ENCODE measurements at places on chromosomes 5 and 9.

DNA sequence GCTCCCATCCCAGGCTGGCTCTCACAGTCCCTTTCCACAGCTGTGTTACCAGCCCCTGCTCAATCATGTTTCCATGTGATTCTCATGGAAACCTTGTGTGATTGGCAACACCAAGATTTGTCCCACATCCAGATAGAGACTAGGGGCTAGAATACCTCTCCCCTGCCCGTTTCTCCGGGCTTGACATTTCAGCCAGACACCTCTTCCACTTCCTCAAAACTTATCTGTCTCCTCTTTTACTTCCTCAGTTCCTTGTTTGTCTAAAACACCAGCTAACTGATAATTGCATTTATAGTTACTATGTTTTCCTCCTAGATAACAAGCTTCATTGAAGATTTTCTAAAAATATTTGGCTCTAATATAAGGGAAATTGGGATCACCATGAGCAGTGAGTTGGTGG, 16.6 kb upstream of the KCNMB1 start:
- no peak for DNase-seq

GRCh38 chr5:150123542-150123941, 32.1 kb downstream of the PDGFRB start:
- DNase-seq = no peak

GRCh38 chr5:7087719-7088297, 308.1 kb upstream of the ADCY2 start:
- DNase-seq = no peak

DNA sequence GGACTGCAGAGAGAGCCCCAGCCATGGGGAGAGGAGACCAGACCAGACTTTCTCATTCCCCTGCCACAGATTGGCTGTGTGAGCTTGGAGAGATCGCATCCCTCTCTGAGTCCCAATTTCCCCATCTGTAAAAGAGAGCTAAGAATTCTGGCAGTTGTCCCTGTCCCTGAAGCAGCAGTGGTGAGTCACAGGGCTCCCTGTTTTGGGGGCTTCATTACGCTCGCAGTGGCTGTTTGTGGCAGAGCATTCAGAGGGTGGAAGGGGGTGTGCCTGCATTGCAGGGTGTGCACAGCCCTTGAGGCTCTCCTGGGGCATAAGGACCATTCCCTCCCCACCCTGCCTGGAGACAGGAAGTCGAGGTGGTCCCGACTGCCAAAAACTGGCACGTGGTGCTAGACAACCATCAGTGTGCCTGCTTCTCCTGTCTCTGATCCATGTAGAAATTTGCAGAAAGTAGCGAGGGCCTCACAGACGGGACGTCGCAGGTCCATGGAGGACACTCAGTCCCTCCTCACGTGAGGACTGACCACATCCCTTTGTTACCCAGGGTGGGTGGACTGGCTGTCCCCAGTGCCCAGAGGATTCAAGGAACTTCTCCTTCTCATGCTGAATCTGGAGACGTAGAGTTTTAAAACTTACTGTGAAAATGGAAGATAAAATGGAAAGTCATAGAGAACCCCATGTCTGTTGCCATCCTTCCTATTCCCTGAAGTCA, 35.3 kb downstream of the HRH2 start:
- no peak for DNase-seq

DNA sequence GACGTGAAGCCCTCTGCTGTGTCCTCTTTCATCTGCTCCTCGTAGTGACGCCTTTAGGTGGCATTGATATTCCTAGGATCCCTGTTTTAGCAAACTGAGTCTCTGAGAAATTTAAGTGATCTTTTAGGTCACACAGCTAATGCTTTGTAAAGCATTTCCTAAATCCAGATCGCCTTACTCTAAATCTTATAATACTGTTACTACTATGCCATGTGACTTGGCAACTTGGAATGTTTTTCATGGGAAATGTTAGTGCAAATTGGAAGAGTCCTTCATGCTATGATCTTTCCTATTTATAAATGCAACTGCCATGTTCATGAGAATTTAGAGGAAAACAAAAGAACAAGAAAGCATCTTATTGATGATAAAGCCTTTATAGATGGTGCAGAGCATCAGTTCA, 212.2 kb downstream of the TRIO start:
- no peak for DNase-seq

DNA sequence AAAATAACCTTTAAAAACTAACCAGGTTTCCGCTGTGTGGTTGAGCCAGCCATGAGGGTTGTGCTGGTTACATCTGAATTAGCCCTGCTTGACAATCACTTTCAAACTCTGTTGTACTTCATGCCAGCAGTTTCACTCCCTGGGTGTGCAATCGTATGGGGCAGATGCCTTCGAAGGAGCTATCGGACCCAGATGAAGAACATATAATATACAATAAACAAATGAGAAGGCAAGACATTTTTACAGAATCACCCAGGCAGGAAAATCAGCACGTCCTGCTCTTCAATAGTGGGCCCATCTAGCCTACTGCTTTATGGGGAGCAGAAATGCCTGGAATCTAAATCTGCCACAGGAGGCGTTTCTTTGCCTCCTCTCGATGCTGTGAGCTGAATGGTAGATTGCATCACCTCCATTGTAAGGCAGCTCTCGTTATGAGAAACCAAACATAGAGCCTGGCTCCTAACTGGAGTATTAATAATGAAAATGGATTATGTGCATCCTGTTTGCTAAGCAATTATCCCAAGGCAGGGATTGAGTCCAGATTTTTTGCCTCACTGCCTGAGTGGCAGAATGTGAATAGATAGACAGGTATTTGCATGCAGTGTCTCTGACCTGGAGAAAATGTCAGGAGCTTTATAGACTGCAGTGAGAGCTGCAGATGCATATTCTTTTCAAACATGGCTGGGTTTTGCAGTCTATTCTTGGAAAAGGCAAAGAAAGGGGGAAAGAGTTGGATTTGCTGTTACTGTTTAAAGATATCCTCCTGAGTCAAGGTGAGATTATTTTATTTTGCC, 143.3 kb upstream of the SMARCA2 start:
- DNase-seq = no peak

- no peak for DNase-seq
Observed at GRCh38 chr9:136761545-136761981, 2.8 kb downstream of the LCN15 start.

DNA sequence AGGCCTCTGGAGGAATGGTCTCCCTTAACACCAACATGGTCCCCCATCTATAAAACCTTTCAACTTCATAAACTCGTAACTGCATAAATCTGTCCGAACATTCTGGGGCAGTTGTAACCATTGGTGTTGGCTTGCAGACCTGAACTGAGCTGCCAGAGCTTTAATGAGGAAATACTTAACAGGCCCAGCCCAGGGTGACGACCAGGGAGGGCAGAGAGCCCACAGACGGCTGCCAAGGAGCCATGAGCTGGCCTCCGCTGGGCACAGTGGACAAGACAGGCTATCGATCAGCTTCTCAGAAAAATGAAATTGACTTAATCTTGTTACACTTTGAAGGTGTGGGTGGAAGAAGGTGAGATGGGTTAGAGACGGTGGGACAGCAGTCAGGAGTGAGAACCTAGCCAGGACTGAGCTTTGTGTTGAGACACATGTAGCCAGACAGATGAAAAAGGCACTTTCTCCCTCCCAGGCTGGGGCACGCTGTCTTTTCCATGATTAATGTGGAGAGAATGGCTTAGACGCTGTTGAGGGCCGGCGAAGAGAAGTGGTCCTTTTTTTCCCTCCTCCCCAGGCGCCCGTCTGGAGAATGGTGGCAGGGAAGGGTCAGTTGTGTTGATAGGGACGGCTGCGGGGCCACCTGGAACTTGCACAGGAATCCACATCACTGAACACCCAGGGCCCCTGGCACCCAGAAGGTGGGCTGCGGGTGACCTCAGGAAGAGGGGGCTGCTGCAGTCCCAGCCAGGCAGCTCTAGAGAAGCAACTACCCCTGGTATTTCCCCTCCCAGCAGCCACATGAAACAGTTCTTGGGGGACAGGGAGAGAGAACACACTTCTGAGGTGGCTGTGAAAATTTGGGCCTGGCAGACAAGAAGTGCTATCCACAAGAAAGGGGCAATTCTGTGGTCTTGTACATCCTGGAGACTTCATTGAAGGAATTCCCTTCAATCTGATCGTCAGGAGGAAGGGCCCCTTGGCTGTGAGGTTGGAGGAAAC, 27.3 kb upstream of the TCOF1 start:
- DNase-seq = no peak

GRCh38 chr5:69331528-69332445, 814 bp downstream of the CCDC125 start:
- no peak for DNase-seq

DNA sequence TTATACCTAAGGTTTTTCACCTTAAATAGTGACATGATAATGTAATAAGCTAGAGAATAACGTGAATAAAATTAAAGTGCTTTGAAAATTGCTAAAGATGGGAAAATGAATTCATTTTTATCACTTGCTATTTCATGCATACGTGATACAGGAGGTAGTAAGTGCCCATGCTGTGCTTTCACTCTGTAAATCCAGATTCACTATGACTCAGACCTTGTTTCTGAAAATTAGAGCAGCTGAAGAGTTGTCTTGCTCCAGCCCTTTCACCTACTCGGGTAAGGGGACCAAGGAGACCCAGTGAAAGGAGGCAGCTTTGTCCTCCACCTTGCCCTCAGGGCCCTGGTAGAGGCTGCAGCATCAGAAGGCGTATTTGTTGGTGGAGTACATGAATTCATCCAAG, 87.9 kb downstream of the ANKH start:
- DNase-seq = no peak

GRCh38 chr9:81508476-81508875, 180.9 kb downstream of the TLE1 start:
- DNase-seq = no peak

GRCh38 chr9:115650768-115651167, 502.8 kb upstream of the PAPPA start:
- no peak for DNase-seq

- DNase-seq = no peak
Observed at GRCh38 chr9:137146527-137146918, 7.6 kb downstream of the GRIN1 start.

GRCh38 chr9:37967014-37967760, 63.3 kb upstream of the SLC25A51 start:
- no peak for DNase-seq

- no peak for DNase-seq
Observed at GRCh38 chr5:170585273-170585948, 81.6 kb downstream of the KCNIP1 start.

DNA sequence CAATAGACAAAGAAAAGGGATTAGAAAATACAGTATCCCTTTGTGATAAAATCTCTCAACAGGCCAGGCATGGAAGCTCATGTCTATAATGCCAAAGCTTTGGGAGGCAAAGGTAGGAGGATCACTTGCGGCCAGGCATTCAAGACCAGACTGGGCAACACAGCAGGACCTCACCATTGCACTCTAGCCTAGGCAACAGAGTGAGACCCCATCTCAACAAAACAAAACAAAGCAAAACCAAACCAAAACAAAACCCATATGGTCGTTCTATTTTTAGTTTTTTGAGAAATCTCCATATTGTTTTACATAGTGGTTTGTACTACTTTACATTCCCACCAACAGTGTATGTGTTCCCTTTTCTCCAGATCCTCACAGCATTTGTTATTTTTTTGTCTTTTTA, 193.0 kb downstream of the KIAA0825 start:
- no peak for DNase-seq

GRCh38 chr5:107894361-107894760, 223.6 kb upstream of the EFNA5 start:
- DNase-seq = no peak

- DNase-seq = no peak
Observed at GRCh38 chr9:94014066-94014654, 59.0 kb upstream of the BARX1 start.

- DNase-seq = no peak
Observed at GRCh38 chr5:137872466-137872865, 4.8 kb downstream of the MYOT start.

GRCh38 chr5:35776757-35777156, 79.9 kb upstream of the IL7R start:
- no peak for DNase-seq

- DNase-seq = no peak
Observed at GRCh38 chr5:151107738-151108520, 27.1 kb upstream of the TNIP1 start.

- no peak for DNase-seq
Observed at GRCh38 chr9:1098551-1098950, 48.4 kb downstream of the DMRT2 start.

DNA sequence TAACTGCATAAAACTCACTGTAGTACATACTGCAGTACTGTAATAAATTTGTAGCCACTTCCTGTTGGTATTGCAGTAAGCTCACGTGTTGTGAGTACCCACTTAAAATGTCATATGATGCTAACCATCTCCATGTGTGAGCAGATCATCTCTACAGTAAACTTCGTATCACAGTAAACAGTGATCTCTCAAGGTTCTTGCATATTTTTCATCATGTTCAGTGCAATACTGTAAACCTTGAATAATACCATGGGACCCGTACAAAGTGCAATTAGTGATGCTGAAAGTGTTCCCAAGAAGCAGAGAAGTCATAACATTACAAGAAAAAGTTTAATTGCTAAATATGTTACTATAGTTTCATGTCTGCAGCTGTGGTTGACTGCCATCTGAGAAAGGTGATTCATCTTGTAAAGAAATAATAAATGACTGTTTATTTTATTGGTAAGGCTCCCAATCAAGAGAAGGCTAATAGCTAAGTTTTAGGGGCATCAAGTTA, 253.8 kb upstream of the POU5F2 start:
- no peak for DNase-seq

DNA sequence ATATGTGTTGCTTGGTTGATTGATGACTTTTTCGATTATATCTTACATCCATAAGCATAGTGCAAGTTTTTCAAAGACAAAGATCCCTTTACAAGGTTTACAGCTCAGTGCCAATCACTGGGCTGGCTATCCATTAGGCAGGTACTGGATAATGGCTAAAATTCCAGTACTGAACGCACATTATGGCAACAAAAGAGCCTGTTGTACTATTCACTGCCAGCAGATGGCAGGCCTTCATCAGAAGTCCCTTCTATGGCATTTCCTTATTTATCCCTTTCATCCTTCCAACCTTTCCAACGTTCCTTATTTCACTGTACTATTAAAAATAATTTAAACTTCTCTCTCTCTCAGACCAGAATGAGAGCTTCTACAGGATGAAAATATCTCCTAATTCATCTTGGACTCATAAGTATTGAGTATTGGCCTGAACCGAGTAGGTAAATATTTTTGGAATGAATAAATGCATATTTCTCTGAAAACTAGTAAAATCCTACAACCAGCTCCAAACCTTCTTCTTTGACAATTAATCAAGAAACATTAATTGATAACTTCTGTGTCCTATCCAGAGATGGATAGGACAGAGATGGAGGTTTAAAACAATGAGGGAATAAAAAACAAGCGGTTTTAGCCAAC, 6.7 kb upstream of the WNT8A start:
- DNase-seq = no peak

GRCh38 chr5:76143884-76144283, 60.7 kb downstream of the SV2C start:
- DNase-seq = no peak

- DNase-seq = no peak
Observed at GRCh38 chr9:108049026-108049607, 559.5 kb upstream of the KLF4 start.

GRCh38 chr5:100472091-100472490, 63.1 kb upstream of the FAM174A start:
- no peak for DNase-seq

All from stimulated activated CD4-positive, alpha-beta T cell treated with anti-CD3 and anti-CD28 coated beads, Interleukin-15, amount 100 ng/mL, for 1 hour (primary cell).